ENCODE measurements at places on chromosomes 3 and 15. TPM values are rescaled to one million over a fixed set of nuclear protein-coding genes. Genes with fewer than 3 reads are reported as not detected.

MITF gene
- polyA plus RNA-seq = 14.7 TPM

TLR9 gene
- not detected for polyA plus RNA-seq

C3orf22 gene
- not detected for polyA plus RNA-seq

NMD3 gene
- 62.0 TPM for polyA plus RNA-seq

SLC12A1 gene
- polyA plus RNA-seq = not detected

HAPLN3 gene
- 45.3 TPM for polyA plus RNA-seq

HTR3E gene
- polyA plus RNA-seq = not detected

ZNF860 gene
- polyA plus RNA-seq = 1.6 TPM

CALML4 gene
- polyA plus RNA-seq = 12.1 TPM

GOLGA6L10 gene
- polyA plus RNA-seq = 0.98 TPM

GABRA5 gene
- polyA plus RNA-seq = 79.8 TPM

DNA sequence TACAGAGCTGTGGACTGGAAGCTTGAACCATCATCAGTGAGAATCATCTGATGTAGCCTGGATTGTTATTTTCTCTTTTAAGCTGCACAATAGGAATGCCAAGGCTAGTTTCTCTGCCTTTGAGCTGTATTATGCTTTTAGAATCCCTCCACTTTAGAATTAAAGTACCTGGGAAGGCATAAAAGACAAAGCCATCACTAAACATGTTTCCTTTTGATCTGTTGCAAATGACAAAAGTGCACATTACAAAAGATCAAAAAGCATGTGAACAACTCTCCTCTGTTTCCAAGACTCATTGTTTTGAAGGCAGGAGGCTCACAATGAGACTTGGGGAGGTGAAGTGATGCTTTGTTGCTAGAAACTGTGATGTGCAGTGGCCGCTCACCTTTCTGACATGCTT is 51.8 kb downstream of the LARS2 start:
- DNase-seq = no peak

GRCh38 chr15:75232252-75232813 is 25.8 kb upstream of the GOLGA6C start:
- DNase-seq = no peak

DNA sequence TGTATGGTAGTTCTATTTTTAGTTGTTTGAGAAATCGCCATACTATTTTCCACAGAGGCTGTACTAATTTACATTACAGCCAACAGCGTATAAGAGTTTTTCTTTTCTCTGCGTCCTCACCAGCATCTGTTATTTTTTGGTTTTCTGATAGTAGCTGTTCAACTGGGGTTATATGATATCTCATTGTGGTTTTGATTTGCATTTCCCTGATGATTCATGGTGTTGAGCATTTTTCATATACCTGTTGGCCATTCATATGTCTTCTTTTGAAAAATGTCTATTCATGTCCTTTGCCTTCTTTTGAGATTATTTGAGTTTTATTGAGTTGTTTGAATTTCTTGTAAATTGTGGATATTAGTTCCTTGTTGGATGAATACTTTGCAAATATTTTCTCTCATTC is 114.6 kb downstream of the LRRK1 start:
- DNase-seq = no peak

DNA sequence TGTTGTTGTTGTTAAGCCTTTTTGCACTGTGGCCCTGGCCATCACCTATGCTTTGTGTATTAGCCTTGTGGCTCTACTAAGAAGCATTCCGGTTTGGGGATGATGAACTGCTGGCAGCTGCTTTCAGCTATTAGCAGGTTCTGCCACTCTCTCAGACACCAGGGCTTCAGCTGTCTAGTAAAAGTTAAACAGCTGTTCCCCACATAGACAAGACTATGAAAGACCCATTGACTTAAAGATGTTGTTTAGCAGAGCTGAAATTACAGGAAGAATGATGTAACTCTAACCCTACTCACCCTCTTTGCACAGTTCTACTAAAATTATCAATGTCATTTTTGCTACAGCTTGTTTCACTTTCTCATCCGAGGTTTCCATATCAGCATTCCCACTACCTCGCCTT is 131.2 kb upstream of the CGNL1 start:
- DNase-seq = no peak

DNA sequence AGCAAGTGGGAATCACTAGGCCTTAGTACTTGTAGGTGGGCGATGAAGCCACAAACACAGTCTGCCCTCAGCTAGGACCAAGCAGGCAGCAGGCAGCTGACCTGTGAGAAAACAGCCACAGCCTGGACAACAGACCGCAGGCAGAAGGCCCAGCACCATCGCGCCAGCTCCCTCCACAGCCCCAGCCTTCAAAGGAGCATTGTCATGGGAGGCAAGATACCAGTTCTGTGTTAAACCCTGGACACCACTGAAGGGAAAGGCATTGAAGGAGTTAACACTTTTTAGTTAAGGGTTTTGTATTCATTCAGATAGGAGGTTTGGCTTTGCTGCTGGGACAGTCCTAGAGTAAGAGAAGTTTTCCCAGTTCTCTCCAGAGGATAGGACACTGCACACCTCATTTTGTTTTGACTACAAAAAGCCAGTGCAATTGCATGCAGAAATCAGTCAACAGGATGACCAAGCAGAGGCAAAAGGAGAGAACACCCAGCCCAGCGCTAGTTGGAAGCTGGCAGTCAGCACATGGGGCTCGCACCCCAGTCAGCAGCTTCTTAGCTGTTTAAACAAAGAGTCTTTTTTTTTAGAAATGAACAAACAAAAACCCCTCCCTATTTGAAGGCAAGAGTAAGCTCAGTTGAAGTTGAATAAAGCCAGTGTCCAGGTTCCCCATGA is 286.1 kb upstream of the TPM1 start:
- no peak for DNase-seq

DNA sequence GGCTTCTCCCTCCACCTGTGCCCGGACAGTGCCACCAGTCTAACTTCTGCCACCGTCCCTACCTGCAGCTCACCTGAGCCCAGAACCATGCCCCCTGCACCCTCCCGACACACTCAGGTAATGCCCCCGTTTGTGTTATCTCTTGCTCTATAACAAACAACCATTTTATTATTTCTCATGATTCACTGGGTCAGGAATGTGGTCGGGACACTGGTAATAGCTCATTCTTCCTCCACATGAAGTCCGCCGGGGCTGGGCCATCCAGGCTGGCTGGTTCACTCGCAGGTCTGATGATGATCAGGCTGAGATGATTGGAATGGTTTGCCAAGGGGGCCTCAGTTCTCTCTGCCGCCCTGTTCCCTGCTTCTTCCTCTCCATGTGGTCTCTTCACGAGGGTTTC is 20.3 kb upstream of the NR2E3 start:
- DNase-seq = peak; percentile 54

- DNase-seq = no peak
Measured at GRCh38 chr15:25879438-25879837, 16.3 kb upstream of the ATP10A start.

DNA sequence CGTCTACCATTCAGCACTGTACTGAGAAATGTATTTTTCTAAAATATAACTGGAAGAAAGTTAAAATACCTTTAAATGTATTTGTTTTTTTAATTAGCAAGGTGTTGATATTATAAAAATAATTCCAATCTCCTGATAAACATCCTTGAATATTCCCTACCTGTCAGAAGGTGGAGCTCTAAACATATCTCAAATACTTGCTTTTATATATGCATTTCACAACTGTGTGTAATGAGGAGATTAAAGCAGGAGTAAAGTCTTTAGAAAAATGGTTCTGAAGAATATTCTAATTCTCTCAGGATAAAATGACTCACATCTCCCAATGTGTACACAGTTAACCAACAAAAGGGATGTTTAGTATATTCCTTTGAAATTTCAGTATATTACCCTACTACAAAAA is 422.7 kb downstream of the PLCL2 start:
- peak; percentile 12 for DNase-seq

DNA sequence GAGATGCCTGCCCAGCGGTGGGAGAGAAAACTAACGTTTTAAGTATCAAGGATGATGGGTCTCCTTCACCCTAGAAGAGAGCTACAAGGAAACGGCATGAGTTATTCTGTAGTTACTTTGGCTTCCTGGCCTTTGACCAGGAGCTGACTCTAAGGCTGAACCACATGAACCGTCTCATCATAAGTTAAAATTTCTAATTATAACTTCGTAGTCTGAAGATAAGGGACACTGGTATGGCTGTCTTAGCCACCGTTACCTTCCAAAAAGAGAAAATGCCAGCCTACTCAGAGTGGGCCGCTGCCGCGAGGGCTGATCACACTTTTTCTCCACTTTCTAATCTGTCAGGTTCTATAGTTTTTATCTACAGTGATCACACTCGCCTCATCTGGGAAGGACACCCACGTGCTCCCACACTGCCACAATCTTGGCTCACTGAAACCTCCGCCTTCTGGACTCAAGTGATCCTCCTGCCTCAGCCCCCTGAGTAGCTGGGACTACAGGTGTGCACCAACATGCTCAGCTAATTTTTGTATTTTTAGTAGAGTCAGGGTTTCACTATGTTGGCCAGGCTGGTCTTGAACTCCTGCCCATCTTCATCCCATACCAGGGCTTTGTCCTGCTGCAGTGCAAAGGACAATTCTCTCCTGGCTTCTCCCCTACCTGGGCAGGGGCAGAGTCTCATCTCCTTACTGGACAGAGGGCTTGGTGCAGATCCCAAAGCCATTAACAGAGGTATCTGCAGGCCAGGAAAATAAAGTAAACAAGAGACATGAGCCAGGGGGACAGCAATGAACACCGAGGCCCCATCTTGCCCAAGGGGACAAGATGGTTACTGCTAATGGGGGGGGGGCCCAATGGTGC is 73.4 kb downstream of the RFTN1 start:
- no peak for DNase-seq

GRCh38 chr15:99902248-99902928 is 169.2 kb upstream of the LYSMD4 start:
- no peak for DNase-seq

GRCh38 chr15:74937272-74937589 is 642 bp downstream of the COX5A start:
- DNase-seq = no peak

GRCh38 chr3:9399746-9400145 is 2.3 kb downstream of the SETD5 start:
- no peak for DNase-seq

- no peak for DNase-seq
Measured at GRCh38 chr3:116153174-116153573, 292.1 kb downstream of the LSAMP start.

DNA sequence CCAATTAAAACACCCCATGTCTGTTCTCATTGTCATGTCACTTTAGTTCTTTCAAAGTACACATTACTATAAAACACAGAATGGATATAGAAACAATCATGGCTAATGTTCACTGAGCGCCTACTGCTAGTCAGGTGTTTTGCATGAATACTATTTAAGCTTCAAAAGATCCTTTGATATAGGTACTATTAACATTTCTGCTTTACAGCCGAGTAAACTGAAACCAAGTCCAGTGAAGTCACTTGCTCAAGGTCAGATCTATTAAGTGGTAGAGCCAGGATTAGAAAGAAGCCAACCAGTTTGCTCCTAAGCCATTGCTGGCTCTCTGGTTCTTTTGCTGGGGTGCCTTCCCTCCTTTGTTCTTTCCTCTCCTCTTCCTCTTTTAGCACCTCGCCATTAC is 32.4 kb upstream of the NMNAT3 start:
- DNase-seq = no peak

- DNase-seq = no peak
Measured at GRCh38 chr3:49519916-49520385, 34.3 kb upstream of the BSN start.

DNA sequence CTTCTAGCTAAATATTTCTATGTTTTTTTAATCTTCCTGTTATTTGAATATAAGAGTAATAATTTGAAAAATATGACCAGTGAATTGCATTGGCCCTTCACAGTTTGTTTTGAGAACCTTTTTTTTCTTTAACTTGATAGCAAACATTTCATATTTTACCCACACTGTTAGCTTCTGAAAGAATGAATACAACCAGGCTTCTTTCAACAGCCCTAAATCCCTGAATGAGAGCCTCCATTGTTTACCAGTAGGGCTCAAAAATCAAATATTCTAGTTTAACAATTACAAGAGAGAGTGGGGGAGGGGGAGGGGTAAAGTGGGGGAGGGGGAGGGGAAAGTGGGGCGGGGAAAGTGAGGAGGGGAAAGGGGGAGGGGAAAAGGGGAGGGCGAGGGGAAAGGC is 14.5 kb upstream of the TOP2B start:
- DNase-seq = no peak

- DNase-seq = no peak
Measured at GRCh38 chr15:69951898-69952555, 145.7 kb downstream of the TLE3 start.

GRCh38 chr3:15470261-15470660 is 42.9 kb downstream of the EAF1 start:
- peak; percentile 21 for DNase-seq

DNA sequence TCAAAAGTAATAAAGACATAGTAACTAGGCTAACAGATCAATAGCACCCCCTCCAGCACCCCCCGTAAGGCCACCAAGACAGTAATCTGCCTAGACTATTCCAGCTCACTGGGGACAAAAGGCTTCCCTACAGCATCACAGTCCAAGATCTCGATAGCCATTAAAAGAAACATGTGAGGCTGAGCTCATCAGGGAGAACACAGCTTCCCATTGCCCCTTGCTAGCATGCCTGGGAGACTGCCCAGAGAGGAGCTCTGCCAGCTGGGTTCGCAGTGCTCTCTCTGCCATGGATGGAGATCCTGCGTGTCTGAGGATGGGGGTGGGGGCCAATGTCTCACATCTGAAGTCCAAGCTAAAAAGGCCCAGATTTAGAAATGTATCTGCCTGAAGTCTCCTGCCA is 17.8 kb downstream of the LRIG1 start:
- no peak for DNase-seq

DNA sequence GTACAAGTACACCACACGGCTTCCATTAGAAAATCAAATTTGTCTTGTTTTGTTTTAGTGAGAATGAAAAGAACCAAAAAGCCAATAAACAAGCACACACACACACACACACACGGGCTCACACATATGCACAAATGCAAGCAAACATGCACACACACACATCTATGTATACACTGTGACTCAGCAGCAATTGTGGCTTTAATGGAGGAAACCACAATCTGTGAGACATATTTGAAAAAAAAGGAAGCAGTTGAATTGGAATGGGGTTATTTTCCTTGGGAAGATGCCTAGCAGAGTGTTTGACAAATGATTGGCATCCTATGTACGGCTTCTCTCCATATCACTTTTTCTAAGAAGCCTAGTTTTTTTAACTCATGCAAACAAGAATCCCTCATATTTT is 201.1 kb upstream of the ARRDC4 start:
- no peak for DNase-seq

GRCh38 chr3:139521144-139521543 is 18.4 kb downstream of the RBP1 start:
- DNase-seq = no peak

DNA sequence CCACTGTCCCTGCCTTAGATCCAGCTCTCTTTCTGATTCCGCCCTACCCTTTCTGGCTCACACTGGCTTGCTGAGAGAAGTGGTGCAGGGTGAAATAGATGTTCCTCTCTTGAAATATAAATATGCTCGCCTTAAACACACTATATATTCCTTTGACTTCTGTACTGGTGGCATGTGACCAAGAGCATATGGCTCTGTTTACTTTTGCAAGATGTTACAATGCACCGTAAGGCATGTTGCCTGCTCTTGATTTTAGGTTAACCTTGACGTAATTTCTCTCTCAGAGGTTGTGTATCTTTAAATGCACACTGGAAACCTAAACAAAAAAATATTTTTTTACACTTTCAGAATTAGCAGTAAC is 749 bp downstream of the RSRC1 start:
- no peak for DNase-seq

- no peak for DNase-seq
Measured at GRCh38 chr15:99101501-99101900, 3.4 kb upstream of the SYNM start.

GRCh38 chr3:171390051-171390941 is 69.9 kb downstream of the TNIK start:
- no peak for DNase-seq

GRCh38 chr15:48798319-48798718 is 12.6 kb downstream of the CEP152 start:
- DNase-seq = no peak

GRCh38 chr3:174342941-174343501 is 516.1 kb upstream of the NAALADL2 start:
- no peak for DNase-seq

All from A549 (cell line).